ENCODE measurements at places on chromosomes 6 and 20.
A peak's percentile ranks its signal among the peaks of the same experiment; 100 is the strongest.

- DNase-seq: no peak
Observed at GRCh38 chr6:363291-363690, 28.3 kb upstream of the IRF4 start.

GRCh38 chr6:31659649-31660380 lies 763 bp downstream of the C6orf47 start:
- no peak for DNase-seq

DNA sequence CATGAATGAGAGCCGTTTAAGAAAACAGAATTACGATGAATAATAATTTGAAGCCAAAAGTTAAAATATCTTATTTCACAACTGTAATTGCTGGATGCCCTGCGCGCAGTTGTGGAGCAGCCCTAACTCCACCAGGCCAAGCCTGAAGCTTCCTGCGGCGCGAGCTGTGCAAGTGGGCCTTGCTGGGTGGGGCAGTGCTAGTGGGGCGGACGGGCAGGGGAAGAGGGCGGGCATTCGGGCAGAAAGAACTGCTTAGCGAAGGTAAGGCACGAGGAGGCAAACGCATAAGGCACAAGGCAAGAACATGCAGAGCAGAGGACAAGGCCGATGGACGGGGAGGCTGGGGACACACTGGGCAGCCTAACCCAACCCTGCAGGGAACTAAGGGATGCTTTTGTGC lies 2.3 kb downstream of the HLA-DQB2 start:
- DNase-seq: no peak

DNA sequence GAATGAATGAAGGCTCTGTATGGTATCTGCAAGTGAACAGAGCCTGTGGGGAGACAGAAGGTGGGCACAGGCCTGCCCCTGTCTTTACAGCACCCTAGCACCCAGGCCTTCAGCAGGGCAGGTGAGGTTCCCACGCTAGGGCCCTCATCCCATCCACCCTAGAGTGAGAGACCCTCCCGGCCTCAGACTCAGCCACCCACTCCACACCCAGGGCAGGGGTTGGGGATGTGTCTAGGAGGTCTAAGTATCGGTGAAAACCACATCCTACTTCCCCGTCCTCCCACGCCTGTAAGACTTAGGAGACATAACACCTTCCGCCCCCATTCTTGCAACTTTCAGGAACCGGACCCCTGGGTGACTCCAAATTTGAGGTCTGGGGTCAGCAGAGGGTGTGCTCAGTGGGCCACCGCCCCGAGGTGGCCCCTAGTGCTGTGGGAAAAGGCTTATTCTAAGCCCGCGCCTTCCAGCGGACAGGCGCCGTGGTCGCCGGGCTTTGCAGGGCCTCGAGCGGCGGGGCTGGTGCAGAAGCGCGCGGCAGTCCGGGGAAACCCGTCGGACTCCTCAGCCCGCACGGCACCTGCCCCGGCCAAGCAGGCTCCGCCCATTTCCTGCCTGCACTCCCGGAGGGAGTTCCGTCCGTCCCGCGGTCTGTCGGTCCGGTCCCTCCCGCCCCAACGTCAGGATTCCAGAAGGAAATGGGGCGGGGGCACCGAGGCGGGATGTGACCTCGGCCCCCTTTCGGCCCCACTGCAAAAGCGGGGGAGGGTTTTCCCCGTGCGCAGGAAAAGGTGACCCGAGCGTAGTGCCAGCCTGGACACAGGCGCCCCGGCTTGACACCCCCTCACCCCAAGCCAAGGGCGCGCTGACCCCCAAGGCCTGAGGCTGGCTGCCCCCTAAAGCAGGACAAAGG lies 868 bp downstream of the SAMD10 start:
- peak; percentile 61 for DNase-seq

DNA sequence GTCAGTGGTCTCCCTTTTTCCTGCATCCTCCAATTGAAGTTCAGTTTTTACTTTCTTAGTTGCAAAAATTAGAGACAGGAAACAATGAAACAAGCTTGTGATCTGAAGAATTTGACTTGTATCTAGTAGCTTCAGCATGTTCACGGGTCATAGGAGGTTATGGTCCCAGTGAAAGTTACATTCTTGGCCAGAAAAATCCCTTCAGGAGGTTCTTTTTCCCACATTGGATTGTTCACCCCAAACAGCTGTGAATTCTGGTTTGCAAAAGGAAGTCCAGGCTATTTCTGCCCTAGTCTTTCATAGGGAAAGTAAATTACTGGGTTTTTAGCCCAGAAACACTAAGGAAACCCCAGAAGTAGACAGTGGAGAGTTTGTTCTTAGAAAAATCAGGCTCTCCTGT lies 8.1 kb downstream of the ANKS1A start:
- no peak for DNase-seq

- peak; percentile 10 for DNase-seq
Observed at GRCh38 chr6:134111062-134111677, 58.7 kb upstream of the SLC2A12 start.

DNA sequence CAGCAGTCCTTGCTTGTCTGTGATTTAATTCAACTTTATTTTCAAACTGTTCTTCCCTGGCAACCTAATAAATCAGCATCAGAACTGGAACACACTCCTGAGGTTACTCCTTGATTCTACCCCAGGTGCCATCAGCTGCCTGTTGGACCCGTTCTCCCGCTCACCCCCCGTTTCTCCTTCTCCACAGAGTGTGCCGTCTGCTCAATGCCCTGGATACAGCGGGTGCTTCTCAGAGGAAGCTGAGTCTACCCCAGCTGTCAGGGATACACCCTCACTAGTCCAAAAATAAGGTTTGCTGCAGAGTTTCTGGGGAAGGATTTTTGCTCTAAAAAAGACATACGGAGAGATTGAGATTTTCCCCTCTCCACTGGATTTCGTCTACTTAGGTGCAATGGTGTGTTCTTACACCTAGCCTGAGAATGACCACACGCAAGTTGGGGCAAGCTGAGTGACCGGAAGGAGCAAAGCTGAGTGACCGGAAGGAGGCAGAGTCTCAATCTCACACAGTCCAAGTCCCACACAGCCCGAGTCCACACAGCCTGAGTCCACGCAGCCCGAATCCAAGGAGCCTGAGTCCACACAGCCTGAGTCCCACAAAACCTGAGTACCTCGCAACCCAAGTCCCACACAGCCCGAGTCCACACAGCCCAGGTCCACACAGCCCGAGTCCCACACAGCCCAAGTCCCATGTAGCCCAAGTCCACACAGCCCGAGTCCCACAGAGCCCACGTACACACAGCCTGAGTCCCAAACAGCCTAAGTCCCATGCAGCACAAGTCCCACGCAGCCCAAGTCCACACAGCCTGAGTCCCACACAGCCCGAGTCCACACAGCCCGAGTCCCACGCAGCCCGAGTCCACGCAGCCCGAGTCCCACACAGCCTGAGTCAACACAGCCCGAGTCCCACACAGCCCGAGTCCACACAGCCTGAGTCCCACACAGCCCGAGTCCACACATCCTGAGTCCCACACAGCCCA lies 58.6 kb upstream of the DACT2 start:
- no peak for DNase-seq

DNA sequence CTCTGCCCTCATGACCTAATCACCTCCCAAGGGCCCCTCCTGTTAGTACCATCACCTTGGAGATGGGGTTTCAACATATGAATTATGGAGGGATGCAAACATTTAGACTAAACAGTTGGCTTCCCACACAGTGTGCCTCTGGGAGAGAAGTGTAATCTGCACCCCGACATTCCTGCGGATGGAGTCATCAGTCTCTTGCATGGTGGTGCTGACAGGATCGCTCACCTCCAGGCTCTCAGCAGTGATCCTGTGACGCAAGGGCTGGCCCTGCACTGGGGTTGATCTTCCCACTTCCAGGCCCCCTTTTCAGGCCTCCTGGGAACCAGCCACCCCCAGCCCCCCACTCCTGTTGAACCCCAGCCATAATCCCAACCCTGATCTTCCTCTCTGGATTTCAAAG lies 16.0 kb upstream of the PI16 start:
- DNase-seq: no peak

- peak; percentile 2 for DNase-seq
Observed at GRCh38 chr6:132937466-132937906, 123.1 kb downstream of the RPS12 start.

- DNase-seq: no peak
Observed at GRCh38 chr6:112883095-112883494, 536.0 kb downstream of the RFPL4B start.

DNA sequence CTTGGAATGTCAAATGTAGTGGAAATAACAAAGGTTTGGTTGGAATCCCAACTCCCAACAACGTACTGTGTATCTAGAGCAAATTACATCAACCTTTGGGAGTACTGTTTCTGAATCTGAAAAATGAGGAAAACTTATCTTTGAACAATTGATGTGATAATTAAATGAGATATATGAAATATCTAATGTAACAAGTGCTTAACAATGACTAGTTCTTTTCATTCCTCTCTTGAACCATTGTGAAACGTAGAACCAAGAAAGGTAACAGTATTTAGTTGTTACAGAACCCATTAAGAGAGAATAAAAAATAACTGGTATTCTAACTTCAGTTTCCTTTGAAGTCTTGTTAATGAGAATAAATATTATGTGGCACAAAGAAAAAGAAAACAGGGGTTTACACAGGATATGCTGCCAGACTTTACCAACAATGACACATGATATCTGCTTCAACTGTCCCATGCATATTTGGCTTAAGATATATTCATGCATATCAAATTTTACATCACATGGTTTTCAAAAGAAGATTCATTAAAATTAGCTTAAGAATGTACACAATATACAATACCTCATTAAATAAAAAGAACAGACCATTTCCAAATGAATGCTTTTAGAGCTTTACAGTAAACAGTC lies 111.8 kb downstream of the ATG5 start:
- DNase-seq: no peak

DNA sequence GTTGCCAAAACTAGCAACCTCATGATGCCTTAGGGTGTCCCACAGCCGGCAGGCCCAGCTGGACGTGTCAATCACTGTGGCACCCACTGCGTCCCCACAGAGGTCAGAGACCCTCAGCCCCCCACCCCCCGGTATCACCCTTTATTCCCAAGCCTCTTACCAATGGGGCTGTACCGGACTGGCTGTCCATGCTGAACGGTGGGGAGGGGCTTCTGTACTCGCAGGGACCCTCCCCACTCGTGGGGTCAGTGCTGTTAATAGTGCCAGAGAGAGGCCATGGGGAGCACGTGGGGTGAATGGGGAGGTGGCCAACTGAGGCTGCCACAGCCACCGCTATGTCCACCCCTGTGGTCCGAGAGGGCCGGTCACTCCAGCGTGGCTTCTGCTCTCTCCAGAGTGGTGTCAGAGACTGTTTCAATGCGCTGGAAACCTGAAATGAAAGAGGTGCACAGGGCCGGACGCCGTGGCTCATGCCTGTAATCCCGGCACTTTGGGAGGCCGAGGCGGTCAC lies 68.6 kb downstream of the THBS2 start:
- DNase-seq: no peak

GRCh38 chr6:25351485-25351884 lies 72.3 kb downstream of the CARMIL1 start:
- DNase-seq: no peak

GRCh38 chr6:37516920-37517405 lies 17.3 kb upstream of the CCDC167 start:
- DNase-seq: no peak

DNA sequence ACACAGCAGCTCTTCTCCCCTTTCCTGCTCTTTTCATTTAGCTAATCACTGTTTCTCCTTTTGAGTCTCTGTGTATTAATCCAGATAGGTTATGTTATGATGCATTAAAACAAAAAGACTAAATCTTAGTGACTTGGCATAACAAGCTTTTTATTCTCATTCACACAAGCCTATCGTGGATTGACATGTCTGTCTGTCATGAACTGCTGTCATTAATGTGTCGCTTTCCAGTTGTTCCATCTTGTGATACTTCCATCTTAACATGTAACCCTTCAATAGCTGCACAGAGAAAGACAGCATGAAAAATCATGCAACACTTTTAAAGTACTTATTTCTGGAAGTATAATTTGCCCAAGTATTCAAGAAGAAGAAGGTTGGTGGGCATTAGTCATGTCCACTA lies 128.7 kb downstream of the GRIK2 start:
- no peak for DNase-seq

DNA sequence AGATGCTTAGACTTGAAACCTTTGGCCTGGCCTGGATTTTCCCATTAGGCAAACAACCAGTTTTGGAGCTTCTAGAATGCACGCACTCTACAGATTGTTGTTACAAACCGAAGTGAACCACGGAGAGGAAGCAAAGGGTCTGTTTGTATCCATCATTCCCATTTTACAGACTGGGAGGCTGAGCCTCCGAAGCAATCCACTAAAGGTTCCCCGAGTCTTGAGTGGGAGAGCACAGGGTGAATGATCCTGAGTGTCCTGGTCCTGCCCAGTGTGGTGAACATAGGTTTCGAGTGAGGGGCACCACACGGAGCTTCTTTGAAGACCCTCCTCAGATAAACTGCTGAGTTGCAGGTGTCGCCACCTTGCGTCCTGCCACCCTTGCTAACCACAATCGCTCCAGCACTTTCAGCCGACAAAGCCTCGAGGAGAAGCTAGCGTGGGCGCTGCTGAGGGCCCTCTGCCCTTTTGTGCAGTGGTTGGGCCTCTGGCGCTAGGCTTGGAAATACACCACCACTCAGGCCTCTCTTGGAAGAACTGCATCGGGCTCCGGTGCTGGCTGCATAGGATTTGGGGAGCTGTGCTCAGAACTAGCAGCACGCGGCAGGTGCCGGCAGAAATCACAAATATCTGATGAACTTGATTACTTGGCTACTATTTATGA lies 1.4 kb upstream of the PRDM13 start:
- DNase-seq: no peak

DNA sequence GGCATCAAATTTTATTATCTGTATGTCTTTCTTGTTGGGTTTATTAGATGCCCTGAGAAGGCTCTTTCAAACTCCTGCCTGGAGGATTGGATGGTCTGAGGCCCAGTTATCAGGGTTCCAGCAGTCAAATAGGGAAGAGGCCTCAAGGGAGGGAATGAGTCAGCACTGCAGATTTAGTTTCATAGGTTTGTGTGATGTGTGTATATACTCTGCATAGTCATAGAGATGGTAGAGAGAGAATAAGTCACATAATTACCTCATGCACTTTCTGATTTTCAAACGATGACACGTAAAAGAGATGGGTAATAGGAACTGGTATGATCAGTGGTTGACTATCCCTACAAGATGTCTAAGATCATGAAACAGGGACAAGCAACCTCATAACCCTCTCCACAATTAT lies 82.1 kb downstream of the ADAT2 start:
- DNase-seq: no peak

GRCh38 chr20:21395051-21395665 lies 2.2 kb downstream of the NKX2-4 start:
- no peak for DNase-seq

DNA sequence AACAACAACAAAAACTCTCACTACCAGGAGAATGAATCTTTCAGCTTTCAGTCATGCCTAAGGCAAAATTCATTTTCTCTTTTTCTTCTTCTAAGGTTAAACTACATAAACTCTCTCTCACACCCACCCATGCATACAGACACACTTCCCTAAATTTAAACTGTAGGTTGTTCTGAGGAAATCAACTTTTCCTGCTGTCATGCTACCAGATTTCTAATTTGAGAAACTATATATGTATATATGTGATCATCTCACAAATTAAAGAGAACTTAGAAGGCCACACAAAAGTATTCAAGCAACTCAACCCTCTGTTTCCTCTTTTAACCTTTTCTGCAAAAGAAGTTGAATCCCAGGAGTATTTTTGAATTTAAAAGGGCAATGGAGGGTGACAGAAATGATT lies 532.5 kb downstream of the KIF16B start:
- DNase-seq: no peak

DNA sequence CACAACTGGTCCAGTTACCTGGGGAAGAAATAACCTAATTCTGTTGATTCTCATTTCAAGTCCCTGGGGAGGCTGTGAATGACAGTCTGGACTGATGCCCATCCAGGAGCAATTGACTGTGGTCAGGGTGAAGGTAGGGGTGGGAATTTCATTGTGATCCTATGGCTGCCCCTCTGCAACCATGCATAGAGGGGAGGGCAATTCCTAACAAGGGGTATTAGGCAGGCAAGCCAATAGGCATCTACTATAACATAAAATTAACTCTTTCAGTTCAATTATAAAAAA lies 44.0 kb upstream of the TRAM2 start:
- DNase-seq: no peak

All from stimulated activated CD4-positive, alpha-beta T cell treated with anti-CD3 and anti-CD28 coated beads, Interleukin-4, amount 100 ng/mL, for 1 hour (primary cell).